ENCODE measurements at places on chromosomes 4 and X. TPM values are rescaled to one million over a fixed set of nuclear protein-coding genes. Genes with fewer than 3 reads are reported as not detected.

The PRR32 gene
- not detected for total RNA-seq

The BRS3 gene
- not detected for total RNA-seq

The AKAP4 gene
- total RNA-seq: not detected

GRCh38 chr4:152166567-152166966 is 369.3 kb downstream of the FBXW7 start:
- DNase-seq: no peak

DNA sequence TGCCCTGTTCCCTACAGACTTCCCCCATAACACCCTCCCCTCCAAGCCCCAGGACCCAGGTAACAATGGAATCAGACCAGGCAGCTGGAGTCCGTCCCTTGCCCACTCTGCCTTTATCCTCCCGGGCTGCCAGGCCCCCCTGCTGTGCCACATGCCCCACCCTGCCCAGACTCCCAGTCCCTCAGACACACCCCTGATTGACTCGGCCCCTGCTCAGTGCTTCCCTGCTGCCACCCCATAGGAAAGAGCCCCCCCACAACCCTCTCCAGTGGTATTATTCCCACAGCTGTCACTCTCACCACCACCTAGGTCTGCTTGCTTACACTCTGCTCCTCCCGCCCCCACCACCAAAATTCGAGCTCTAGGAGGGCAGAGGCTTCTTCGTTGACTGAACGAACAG is 4.7 kb upstream of the NAA10 start:
- DNase-seq: no peak

DNA sequence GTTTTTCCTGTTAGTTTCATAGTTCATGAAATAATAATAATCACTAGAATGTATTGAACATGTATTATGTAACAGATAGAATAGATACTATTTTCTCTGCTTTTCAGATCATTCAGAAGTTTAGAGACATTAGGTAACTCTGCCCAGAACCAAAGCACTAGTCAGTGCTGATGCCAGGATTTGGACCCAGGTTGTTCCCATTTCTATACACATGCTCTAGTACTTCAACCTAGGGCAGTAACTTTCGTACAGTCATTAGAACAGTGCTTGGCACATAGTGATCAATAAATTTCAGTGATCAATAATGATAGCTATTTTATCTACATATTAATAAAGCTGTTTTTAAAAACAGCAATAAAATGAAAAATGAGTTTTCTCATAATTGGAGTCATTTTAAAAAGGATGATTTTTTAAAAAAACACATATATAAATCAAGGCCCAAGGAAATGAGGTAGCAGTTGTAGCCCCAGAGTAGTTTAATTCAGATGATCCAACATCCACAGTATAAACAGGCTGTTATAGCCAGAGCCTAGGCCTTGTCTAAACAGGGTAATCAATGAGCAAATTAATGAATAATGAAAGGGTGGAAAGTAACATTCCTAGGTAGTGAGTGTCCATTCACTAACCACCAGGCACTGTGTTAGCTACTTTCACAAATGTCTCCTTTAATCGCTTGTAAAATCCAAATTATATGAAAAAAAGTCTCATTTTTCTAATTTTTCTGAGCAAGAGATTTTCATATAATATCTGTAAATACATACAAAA is 25.6 kb downstream of the TXK start:
- DNase-seq: no peak
